ENCODE measurements at places on chromosomes 7 and 10.
A peak's percentile ranks its signal among the peaks of the same experiment; 100 is the strongest.

DNA sequence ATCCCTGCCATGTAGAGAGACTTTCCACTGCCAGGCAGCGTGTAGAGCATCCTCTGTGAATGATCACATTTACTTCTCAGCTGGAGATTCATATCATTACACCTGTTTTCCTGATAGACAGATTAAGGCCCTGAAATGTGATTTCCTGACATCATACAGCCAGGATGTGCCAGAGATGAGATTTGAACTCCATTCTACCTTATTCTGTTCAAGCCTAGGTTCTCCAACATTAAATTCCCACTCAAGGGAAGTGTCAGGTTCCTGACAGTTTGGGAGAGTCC, 482.1 kb downstream of the RPS24 start:
- DNase-seq: no peak

DNA sequence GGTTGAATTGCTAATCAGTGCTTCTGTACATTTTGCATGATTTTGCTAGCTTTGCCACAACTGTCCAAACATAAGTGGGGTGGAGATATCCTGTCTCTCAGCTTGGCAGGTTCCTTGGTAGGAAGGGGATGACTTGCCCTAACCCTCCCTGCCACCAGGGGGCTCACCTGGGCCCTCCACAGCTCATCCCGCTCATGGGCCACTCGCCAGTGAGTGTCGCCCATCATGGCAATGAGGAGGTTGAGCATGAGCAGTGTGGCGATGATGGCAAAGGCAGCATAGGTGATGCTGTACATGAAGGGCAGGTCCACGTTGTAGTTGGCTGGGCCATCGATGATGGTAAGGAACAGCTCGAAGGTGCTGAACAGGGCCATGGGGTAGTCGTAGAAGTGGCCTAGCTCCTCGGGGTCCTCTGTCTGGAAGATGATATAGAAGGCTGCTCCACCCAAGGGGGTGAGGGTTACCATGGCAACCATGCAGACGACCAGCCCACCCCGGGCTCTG, 12.2 kb downstream of the TRPV6 start:
- no peak for DNase-seq

DNA sequence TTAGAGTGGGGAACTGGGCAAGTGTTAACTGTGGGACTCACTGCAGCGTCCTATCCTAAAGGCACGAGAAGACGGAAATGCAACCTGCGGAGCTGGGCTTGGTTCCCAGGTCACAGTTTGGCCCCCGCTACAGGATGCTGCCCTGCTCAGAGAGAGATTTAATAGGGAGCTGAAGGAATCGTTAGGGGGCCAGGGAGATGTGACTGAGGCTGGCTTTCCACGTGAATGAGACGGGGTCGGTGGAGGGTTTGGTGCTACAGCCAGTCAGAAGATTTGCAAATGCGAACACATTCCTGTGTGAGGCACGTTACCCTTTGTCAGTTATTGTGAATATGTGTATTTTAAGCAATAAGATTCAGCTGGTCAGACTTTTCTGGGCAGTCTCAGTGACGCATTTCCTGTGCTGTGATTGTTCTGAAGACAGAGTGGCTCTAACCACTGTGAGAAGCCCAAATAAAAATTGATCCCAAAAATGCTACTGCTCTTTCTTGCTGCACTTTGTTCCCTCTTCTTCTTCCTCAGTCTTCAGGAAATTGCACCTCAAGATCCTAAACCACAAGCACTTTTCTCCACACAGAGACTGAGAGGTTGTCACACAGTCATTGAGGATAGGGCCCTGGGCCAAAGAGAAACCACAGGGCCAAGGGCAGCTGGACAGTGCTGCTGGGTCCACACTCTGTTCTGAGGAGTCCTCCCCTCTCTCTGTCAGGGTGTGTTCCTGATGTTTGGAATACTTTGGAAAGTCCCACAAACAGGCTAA, 21.2 kb downstream of the CYP17A1 start:
- DNase-seq: no peak

DNA sequence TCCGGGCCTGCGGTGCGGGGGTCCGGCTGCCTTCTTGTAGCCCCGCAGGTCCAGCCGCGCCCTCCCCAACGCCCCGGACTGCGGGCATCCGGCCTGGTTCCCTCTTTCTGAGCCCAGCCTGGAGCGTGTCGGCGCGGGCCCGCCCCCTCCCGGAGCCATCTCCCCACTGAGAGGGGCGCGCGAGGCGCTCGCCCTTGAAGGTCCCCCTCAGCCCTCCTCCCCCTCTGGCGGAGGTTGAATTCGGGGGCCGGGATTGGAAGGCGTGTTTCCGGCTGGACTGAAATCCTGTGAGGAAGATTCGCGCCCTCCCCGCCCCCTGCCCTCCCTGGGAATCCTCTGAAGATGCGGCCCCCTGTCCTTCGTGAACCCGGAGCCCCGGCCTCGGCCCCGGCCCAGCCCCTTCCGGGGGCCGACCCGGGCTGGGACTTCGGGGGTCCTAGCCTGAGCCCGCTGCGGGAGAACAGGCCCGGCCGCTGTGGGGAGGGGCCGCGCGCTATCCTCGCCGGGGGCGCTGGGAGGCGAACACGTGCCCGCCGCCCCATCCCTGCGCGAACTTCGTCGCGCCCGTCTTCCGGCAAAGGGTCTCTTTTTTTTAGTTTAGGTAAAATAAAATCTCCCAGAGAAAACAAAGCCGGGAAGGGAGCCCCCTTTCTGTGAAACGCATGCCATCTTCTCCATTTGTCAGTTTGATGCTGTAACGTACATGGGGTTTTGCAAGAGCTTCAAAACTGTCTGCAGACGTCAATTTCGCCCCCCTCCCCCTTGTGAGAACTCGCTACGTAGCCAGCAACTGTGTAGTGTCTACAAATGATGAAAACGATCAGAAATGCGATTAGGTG, 636 bp downstream of the PDCD4 start:
- DNase-seq: peak; percentile 76

GRCh38 chr7:28151965-28152364, 28.6 kb downstream of the JAZF1 start:
- no peak for DNase-seq

- DNase-seq: no peak
Observed at GRCh38 chr10:72186258-72186981, 29.4 kb upstream of the ANAPC16 start.

- no peak for DNase-seq
Observed at GRCh38 chr7:157769086-157769485, 432.3 kb downstream of the DNAJB6 start.

GRCh38 chr7:68245688-68246087, 1249.1 kb downstream of the TYW1 start:
- no peak for DNase-seq

DNA sequence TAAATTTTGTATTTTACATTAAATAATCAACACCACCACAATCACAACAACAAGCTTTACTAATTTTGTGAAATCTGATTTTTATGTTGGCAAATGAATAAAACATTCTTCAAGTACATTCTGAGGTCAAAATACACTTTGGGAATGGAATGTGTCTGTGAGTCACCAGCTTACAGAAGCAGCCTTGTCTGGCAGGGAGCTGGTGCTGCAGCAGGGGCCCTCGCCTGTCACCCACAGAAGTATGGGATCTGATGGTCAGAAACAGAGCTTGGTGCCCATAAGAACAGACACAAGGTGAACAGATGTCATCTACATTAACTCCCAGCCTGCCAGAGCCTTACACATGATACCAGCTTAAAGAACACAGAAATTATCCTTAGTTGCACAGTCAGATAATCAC, 496.9 kb downstream of the CCSER2 start:
- no peak for DNase-seq

DNA sequence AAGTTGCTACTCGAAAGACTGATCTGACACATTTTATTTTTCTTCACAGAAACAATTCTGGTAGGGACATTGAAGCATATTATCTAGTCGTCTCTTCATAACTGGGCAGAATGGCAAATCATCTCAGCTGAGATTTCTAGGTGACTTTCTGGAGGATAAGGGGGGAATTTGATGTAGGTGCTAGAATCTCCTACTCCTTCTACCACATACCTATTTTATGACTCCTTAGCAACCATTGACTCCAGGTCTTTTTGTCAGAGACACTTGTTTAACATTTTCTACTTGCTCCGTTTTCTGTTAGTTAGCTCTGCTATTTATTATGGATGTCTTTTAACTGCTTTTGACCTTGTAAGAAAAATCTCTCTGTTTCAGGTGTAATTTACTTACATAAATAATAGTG, 380.9 kb upstream of the SEMA3C start:
- DNase-seq: no peak

GRCh38 chr7:36653663-36654355, 70.5 kb downstream of the AOAH start:
- DNase-seq: no peak

DNA sequence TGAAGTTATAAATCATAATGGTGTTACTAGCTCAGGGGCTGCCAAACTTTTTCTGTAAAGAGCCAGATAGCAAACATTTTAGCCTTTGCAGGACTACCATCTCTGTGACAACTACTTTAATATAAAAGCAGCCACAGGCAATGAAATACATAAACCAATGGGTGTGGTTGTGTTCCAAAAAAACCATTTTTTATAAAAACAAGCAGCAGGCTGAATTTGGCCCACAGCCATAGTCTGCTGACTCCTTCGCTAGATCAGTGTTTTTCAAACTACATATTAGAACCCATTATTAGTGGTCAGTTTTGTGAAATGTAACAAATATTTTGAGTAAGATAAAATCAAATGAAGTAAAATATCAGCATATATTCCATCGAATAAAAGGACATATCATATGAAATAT, 13.6 kb downstream of the GNG11 start:
- no peak for DNase-seq

DNA sequence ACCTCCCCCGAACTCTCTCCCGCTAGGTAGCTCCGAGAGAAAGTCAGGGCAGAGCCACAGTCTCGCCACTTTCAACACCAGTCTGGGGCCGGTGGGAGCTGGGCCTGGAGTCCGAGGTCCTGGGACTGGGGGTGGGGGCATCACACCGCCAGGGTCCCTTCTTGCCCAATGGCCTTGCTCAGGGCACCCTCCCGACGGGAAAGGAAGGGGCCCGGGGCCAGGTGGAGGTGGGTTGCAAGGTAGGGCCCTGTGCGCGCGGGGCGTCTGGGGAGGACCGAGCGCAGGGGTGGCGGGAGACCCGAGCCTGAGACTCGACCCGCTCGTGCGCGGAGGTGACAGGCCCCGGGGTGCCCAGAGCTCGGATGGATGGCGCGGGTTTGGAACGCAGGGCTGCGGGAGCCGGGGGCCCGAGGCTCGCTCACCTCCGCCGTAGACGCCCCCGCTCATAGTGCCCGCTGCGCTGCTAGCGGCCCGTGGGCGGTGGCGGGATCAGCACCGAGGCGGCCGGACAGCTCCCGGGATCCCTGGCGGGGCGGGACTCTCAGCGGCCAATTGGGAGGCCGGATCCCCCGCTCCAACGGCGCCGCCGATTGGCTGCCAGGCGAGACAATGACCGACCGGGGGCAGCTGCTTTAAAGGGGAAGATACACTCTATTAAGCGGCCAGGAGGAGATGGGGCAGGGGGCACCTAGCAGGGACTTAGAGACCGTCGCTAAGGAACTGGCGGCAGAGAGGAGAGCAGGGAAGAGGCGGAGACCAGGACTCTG, at the start of gene ACTL6B:
ACTL6B (minus strand) TSS at position 541 of the 767 bp plus-strand sequence; CDS start at position 447, 94 bp downstream.
- DNase-seq: peak; percentile 71

DNA sequence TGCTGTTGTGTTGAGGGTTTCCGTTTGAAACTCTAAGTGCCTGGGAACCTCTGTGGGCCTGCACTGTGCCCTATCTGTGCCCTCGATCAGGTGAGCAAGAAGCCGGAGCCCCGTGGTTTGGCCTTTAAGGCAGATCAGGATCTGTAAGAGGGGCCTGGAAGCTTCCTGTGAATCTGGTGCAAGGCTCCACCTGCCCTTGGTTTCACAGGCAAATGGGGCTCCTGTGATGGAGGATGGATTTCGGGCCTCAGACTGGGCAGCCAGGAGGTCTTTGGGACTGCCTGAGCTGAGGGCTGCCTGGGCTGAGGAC, 21.6 kb downstream of the SCART1 start:
- DNase-seq: no peak

- DNase-seq: no peak
Observed at GRCh38 chr7:126501617-126502016, 751.1 kb downstream of the GRM8 start.

DNA sequence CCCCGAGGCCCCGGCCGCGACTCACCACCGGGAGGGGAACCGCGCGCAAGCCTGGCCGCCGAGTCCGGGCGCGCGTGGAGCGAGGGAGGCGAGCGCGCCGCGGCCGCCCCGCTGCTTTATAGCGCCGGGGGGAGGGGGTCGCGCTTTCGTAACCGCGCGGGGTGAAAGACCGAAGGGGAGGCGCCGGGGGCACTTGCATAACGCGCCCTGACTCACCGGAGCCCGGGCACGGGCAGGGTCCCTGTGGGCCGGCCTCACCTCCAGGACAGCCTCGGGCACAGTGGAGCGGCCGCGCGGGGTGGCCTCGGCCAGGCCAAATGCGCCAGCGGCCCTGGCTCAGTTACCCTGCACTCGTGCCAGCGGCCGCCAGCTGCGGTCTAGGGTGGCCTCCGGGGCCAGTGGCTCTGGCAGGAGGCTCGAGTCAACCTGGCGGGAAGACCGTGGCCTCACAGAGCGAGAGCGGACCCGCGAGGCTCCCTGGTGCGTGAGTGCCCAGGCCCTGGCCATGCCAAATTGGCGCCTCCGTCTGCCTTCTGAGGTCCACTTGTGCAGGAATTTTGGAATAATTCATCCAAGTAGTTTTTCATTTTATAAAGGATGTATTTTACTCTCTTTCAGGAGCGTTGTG, at the start of gene RBP4:
RBP4 (minus strand) TSS at position 90 of the 628 bp plus-strand sequence. CDS start 207 bp downstream, outside the sequence.
- DNase-seq: no peak

- peak; percentile 49 for DNase-seq
Observed at GRCh38 chr10:103789771-103790201, 65.6 kb downstream of the SH3PXD2A start.

- no peak for DNase-seq
Observed at GRCh38 chr7:150429699-150430098, 20.7 kb upstream of the GIMAP8 start.

- no peak for DNase-seq
Observed at GRCh38 chr7:149885191-149886017, 11.6 kb downstream of the ATP6V0E2 start.

GRCh38 chr7:75010036-75010435, 45.5 kb downstream of the CASTOR2 start:
- peak; percentile 51 for DNase-seq

DNA sequence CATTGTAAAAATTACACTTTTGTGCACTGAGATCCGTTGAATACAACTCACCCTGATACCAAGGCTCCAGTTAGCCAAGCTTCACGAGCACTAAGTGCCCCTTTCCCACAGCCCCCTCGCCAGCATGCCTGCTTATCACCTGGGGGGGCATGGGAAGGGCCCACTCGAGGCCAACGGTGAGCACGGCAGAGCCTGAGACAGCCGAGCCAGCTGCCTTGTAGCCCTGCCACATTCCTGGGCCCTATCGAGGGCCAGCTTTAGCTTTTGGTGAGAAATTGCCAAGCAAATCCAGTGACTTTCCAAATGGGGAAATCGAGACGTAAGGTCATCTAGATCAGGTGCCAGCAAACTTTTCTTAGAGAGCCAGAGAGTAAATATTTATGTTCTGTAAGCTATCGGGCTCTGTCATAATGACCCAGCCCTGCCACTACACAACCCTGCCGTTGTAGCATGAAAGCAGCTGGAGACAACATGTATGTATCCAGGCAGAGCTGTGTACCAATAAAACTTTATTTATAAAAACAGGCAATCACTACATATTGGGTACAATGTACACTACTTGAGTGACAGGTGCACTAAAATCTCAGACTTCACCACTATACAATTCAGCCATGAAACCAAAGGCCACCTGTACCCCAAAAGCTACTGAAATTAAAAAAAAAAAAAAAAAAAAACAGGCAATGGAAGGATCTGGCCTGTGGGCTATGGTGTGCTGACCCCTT, 83.6 kb downstream of the FAM53B start:
- DNase-seq: no peak
